ENCODE measurements at places on chromosomes 4 and X. TPM values are rescaled to one million over a fixed set of nuclear protein-coding genes. Genes with fewer than 3 reads are reported as not detected.

- DNase-seq: no peak
Measured at GRCh38 chr4:12118651-12119213, 690.0 kb upstream of the HS3ST1 start.

DNA sequence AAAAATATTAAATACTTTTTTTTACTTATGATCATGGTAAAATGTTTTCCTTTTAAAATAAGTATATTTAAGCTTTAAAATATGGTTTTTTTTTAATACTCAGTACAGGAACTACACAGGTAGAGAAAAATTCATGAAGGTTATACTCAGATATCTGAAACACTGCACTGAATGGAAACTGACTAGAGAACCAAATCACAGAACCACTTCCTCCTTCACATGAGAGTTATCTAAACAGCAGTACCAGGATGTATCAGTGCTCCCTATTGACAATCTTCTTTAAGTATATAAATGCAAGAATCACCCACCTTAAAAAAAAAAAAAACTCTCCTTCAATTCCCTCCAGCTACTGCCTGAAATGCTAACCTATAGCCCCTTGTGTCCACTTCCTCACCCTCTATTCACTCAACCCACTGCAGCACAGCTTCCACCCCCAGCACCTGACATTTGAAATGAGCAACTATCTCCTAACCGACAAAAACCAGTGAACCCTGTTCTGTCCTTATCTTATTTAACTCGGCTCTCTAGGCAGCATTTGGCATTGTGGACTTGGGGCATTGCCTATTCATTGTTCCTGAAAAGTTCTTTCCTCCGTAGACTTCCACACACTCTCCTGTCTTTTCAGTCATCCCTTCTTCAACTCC lies 9.1 kb downstream of the SLC7A3 start:
- DNase-seq: no peak

- DNase-seq: no peak
Measured at GRCh38 chr4:47543331-47543730, 58.3 kb downstream of the ATP10D start.

- no peak for DNase-seq
Measured at GRCh38 chrX:132875650-132876522, 82.5 kb downstream of the HS6ST2 start.

- no peak for DNase-seq
Measured at GRCh38 chr4:16993956-16994840, 95.8 kb upstream of the LDB2 start.

DNA sequence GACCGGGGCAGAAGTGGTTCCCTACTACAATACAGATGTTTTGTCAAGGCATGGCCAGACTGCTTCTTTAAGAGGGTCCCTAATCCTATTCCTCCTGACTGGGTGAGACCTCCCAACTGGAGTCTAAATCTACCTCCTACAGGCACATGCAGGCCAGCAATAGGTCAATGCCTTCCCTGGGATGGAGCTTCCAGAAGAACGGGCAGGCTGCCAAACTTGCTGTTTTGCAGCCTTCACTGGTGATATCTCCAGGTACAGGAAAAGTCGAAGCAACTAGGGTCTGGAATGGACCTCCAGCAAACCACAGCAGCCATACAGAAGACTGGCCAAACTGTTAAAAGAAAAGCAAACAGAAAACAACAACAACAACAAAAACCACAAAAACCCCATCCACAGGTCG lies 678.4 kb upstream of the DIAPH2 start:
- no peak for DNase-seq

DNA sequence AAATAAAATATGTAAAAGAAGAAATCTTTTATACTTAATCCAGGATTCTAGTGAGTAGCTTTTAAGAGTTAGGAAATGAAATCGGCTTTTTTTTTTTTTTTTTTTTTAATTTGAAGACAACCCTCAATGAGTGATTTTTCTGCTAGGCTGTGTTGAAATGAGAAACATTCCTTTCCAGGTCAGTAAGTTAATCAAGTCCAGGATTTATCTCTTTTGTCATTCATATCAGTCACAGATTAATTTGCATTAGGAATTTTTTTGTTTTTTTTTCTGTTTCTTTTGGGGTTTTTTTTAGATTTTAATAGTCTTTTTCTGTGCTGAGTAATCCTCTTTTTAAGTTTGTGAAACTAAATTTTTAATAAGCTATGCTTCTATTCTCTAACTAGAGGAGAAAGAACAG lies 448.1 kb downstream of the ADGRL3 start:
- DNase-seq: no peak

GRCh38 chrX:19303256-19303880 lies 40.4 kb upstream of the PDHA1 start:
- DNase-seq: peak; percentile 4

Gene UGT2B7
- polyA plus RNA-seq: 37.5 TPM

Gene TECRL
- polyA plus RNA-seq: 0.04 TPM

Gene TMSB15C
- 24.7 TPM for polyA plus RNA-seq

Gene KIT
- polyA plus RNA-seq: 88.2 TPM

Gene COL25A1
- polyA plus RNA-seq: 1.7 TPM

Gene LSM6
- 62.1 TPM for polyA plus RNA-seq

Gene SPINK2
- polyA plus RNA-seq: 0.37 TPM
